ENCODE measurements at places on chromosomes 1 and 21.

DNA sequence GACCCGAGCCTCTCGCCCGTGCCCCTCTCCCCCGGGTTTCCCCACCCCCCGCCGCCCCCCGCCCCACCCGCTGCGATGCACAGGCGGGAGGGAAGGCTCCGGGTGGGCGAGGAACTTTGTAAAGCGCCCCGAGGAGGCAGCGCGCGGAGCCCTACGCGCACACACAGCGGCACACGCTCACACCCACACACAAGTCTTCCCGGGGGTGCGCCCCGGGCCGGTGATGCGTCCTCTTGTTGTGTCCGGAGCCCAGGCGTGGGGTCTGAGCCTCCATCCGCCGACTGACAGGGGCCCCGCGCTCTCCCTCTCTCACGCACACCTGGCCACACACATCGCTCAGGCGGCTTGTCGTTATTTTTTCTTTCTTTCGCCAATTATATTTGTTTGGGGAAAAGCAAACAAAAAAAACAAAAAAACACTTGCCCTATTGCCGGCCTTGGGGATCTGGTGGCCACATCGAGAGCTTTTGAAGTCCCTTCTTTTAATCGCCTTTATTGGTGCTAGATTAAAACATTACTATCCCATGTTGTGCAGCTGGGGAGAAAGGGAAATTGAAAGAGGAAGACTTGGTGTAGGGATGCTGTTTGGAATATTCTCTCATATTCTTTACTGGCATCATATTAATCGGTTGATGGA lies 770 bp downstream of the NTNG1 start:
- peak; percentile 40 for DNase-seq

DNA sequence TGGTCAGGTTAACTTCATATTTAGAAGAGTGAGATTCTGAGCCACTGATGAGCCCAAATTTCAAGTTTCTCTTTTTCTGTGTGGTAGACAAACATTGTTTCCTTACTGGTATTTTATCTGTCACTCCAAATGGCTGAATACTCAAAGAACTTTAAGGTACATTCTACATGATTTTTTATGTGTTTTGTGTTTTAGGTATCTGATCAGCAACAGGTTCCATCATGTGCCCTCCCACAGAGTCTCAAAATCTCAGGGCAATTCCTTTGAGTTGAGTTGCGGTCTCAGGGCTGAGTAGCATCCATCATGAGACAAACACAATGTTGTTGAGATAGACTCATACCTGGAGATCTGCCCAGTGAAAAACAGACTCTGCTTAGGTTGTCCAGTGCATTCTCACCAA lies 14.7 kb upstream of the CEP350 start:
- DNase-seq = no peak

GRCh38 chr1:157893686-157894085 lies 52.1 kb upstream of the CD5L start:
- DNase-seq = no peak

DNA sequence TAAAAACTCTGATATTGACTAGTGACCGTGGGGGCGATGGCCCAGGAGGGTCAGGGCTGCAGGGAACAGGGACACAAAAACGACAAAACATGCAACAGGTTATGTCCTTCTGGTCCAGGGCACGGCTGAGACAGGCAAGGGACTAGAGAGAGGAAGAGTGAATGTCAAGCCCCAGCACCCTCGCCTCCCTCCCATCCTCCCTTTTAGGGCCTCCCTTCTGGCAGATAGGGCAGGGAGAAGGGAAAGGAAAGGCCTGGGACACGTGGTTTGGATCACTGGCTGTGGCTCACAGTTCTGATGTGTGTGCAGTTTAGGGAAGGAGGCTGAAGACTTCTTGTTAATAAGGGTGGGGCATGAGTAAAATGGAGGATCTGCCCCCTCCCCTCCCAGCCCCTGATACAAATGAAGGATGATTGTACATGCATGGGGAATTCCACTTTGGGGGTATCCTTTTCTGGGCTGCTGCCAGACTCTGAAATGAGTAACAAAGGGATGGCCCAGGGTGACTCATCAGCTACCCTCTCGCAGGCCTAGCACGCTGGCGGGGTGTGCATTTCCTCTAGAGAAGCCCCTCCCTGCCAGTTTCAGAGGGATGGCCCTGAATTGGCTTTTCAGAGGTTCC lies 14.2 kb downstream of the CAPN2 start:
- no peak for DNase-seq

DNA sequence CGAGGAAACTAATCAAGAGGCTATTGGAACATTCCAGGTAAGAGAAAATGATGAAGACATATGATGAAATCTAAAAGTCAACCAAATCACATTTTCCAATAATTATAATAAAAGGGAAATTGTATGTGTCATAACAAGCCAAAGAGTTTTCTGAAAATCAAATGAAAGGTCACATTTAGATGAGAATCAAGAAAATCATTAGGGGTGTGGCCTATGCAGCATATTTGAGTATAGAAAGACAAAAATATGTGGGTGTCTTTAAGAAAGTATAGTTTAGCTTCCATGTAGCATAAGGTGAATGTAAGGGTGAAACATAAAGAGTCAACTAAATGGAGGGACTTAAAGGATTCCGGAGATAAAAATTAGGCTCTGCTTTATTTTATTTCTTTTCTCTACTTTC lies 9.2 kb upstream of the RNPC3 start:
- DNase-seq = no peak

- no peak for DNase-seq
Measured at GRCh38 chr1:229842302-229843255, 216.5 kb downstream of the URB2 start.

DNA sequence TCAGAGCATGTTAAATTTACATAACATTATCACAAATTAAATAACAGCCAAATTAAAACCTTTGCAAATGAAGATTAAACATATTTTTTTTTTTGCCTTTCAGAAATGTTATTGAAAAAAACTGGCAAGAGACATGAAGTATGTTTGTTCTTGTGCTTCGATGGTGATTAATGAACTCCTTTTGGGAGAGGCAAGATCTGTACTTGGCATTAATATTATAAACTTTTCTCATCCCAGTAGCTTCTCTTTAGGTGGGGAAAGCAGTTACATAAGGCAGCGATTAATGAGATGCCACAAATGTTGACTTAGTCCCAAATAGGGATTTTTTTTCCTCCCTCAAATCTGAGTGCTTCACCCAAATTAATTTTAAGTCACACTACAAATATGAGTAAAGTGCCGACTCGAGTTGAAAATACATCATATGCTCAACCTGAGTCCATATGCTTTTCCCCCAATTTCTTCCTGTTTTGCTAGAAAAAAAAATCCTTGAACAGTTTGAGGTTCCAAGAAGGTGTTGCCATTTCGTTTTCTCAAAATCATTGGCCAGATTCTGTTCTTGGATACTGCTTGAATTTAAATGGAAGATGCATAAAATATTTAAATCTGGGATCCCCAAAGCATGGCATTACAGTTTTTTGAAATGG lies 294.5 kb downstream of the VAV3 start:
- DNase-seq = no peak

- DNase-seq = no peak
Measured at GRCh38 chr1:22387919-22388580, 63.6 kb upstream of the ZBTB40 start.

- DNase-seq = no peak
Measured at GRCh38 chr1:181208967-181209366, 120.5 kb downstream of the IER5 start.

DNA sequence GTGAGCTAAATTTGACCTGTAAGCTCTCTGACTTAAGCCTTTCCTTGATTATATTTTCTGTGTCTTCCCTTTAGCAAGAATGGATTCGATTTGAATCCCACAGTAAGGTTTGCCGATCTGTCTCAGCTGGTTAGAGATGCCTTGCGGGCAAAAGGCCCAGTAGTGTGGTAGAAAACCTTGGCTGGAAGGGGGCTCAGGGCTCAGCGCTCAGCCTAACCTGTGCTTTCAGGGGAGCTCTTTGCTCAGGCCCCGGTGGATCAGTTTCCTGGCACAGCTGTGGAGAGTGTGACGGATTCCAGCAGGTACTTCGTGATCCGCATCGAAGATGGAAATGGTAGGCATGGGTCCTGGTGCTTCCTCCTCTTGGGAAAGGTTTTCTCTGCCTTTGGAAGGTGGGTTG lies 7.1 kb downstream of the NECAP2 start:
- no peak for DNase-seq

- no peak for DNase-seq
Measured at GRCh38 chr1:76501136-76501535, 366.1 kb upstream of the ST6GALNAC5 start.

DNA sequence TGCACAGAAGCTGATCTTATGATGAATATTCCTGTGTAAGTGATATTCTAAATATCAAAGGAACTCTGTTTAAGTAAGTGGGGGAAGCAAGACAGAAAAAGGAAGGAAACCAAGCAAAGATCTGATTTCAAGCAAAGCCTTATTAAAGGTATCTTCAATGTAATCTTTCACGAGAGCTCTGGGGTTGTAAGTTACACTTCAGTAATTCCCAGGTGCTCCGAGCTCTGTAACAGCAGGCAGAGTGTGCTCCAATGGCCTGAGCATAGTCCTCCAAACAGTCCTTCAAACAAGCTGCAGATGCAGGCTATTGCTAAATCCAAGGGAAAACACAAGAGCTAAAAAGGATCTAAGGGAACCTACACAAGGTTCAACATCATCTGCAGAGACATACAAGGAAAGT lies 949.7 kb upstream of the TMPRSS15 start:
- DNase-seq = no peak

DNA sequence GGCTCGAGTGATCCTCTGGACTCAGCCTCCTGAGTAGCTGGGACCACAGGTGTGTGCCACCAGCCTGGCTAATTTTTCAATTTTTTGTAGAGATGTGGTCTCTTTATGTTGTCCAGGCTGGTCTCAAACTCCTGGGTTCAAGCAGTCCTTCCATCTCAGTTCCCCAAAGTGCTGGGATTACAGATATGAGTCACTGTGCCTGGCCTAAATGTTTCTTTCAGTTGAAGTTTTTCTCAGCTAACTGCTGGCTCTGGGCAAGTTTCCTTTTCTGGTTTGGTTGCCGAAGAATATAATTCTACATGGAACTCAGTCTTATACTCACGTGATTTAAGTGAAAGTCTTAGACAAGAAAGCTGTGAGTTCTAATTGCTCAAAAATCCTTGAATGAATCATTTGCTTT lies 57.0 kb downstream of the SASS6 start:
- no peak for DNase-seq

GRCh38 chr1:232797856-232798510 lies 7.2 kb upstream of the MAP10 start:
- no peak for DNase-seq

DNA sequence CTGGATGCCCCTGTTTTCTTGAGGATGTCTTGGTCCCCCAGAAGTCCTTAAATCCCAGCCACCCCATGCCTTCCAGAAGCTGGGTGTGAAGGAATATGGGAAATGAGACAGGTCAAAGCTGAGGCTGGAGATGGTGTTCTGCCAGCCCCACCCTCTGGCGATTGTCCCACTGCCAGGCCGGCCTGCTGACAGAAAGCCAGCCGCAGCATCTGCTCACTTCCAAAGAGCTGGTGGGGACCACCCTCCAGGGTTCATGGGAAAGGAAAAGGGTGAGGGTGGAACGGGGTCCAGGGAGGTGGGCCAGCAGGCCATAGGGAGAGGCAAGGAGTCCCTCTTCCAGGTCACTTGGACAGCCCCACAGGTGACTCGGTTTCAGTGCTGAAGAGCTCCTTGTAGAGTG lies 1.9 kb upstream of the LINGO4 start:
- no peak for DNase-seq

DNA sequence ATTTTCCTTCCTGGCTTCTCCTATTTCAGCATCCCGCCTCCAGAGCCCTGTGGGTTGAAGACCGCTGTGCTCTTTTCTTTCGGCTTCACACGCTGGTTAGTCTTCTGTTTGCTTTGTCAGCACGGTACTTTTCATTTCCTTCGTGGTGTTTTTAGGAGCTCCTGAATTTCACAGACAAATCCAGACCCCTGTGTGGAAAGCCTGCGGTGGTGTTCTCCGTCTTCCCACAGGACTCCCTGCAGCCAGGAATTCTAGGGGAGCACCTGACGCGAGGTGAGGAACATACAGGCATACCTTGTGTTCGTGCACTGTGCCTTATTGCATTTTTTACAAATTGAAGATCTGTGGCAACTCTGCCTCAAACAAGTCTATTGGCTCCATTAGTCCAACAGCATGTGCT lies 210.2 kb upstream of the MAP1LC3C start:
- DNase-seq = no peak

GRCh38 chr21:46038871-46039397 lies 57.4 kb downstream of the COL6A1 start:
- DNase-seq = no peak

DNA sequence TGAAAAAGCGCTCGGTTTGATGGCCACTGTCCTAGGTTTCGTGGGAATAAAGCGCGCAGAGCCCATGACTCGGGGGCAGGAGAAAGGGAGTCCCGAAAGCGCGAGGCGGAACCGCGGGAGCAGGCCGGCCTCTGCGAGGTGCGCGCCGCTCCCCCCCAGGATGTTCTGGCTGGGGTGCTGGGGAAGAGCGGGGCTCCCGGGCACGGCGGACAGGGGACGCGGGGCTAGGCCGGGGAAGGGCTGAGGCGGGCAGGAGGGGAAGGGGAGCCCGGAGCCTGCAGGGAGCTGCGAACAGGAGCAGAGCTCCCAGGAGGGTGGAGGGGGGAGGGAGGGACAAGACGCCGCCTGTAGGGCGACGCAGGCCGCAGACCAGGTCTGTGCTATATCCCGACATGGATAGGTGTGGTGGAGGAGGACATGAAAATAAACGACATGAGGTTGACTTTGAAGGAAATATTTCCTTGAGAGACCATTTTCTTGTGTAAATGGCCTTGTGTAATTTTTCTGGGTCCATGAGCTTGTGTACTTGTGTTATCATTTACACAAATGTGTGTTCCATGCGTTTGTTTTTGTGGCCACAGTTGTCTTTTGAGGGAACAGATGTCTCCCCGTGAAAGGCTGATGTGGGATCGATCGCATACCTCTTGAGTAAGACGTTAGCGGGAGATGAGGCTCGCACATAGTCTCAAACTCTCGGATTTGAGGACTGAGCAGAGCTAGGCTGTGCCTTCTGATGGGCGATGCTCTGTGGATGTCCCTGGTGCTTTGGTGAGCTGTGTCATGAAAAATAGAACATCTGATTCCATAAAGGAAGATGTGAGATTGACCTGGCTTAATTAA lies 1.3 kb downstream of the PCNT start:
- peak; percentile 47 for DNase-seq

- DNase-seq = no peak
Measured at GRCh38 chr1:61224609-61225008, 142.2 kb downstream of the NFIA start.

- no peak for DNase-seq
Measured at GRCh38 chr21:42584296-42584641, 69.2 kb upstream of the PDE9A start.

GRCh38 chr1:178847396-178847849 lies 23.5 kb downstream of the ANGPTL1 start:
- DNase-seq = no peak
